ENCODE measurements at places on chromosomes 16 and 17.

GRCh38 chr17:42521666-42522262, 14.3 kb upstream of the NAGLU start:
- no peak for DNase-seq

GRCh38 chr16:71205482-71206131, 24.9 kb downstream of the HYDIN start:
- DNase-seq: no peak

DNA sequence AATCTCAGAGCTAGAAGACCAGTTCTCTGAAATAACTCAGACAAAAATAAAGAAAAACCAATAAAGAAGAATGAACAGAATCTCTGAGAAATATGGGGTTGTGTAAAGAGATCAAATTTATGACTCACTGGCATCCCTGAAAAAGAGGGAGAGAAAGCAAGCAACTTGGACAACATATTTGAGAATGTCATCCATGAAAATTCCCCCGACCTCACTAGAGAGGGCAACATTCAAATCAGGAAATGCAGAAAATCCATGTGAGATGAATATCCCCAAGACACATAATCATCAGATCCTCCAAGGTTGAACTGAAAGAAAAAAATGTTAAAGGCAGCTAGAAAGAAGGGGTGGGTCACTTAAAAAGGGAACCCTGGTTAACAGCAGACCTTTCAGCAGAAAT, 32.1 kb downstream of the TANC2 start:
- DNase-seq: no peak

DNA sequence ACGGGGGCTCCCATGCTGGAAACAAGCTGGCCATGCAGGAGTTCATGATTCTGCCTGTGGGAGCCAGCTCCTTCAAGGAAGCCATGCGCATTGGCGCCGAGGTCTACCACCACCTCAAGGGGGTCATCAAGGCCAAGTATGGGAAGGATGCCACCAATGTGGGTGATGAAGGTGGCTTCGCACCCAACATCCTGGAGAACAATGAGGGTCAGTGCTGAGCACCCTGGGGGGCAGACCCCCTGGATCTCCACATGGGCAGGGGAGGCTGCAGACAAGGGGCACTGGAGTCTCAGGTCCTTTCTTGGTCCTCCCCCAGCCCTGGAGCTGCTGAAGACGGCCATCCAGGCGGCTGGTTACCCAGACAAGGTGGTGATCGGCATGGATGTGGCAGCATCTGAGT, 4.2 kb downstream of the ENO3 start:
- no peak for DNase-seq

GRCh38 chr17:81842725-81843504, 8.1 kb upstream of the PPP1R27 start:
- no peak for DNase-seq
